ENCODE measurements at places on chromosomes 7 and 10. TPM values are rescaled to one million over a fixed set of nuclear protein-coding genes. Genes with fewer than 3 reads are reported as not detected.

DNAJB9 gene
- total RNA-seq: 41.9 TPM

TRIM74 gene
- total RNA-seq: not detected

ETV1 gene
- 11.7 TPM for total RNA-seq

CACNB2 gene
- 1.3 TPM for total RNA-seq

NPTX2 gene
- 0.43 TPM for total RNA-seq

IRF5 gene
- total RNA-seq: under 0.01 TPM

DNA sequence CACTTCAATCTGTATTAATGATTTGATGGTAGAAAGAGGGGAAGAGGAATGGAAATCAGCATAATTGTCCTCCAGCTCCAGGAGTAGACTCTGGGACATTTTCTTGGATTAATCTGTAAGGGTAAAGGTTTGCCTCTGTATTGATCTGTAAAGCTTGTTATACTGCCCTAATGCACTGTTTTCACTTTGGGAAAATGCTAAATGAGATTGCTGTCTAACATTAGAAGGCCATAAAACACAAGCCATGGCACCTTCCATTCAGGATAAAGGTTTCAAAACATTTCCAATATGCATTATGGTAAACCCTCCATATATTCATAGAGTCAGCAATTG lies 222.8 kb upstream of the PLXNA4 start:
- no peak for DNase-seq

GRCh38 chr7:142583446-142583845 lies 165.8 kb upstream of the PRSS1 start:
- peak; percentile 86 for DNase-seq

GRCh38 chr10:29501692-29502091 lies 133.1 kb downstream of the SVIL start:
- DNase-seq: peak; percentile 23

DNA sequence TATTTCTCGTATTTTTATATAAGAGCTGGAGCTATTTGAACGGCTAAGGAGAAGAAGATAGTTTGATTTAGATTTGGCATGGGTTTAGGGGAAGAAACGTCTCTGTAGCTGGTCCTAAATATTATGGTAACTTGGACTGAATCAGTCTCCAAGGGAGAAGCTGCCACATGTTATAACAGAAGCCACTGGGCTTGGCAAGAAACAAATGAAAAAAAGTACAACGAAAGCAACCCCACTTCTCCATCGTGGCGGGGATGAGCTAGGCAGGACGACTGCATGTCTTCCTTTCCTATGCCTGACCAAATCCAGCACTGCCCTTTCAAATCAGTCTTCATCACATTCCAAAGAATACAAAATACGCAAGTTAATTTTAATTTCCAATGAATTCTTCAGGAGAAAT lies 196.7 kb upstream of the KLF14 start:
- no peak for DNase-seq

DNA sequence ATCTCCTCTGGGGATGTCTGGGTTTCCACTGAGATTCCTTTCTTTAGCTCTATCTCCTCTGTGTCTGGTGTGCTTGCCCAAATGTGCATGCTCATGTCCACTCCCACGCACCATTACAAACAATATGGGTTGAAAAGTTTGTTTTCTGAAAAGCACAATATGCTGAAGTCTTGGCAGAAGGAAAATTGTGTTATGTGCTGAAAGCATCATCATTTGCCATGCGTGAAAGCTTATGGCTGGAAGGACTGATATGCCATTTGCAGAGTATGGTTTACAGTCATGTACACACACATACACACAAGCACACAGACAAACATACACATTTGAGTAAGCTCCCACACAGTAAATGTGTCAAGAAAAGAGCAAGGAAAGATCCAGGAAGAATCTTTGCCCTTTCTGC lies 231.6 kb downstream of the SORCS3 start:
- no peak for DNase-seq

- DNase-seq: no peak
These were observed 70.7 kb downstream of the CPVL start for GRCh38 chr7:29075606-29076005.

DNA sequence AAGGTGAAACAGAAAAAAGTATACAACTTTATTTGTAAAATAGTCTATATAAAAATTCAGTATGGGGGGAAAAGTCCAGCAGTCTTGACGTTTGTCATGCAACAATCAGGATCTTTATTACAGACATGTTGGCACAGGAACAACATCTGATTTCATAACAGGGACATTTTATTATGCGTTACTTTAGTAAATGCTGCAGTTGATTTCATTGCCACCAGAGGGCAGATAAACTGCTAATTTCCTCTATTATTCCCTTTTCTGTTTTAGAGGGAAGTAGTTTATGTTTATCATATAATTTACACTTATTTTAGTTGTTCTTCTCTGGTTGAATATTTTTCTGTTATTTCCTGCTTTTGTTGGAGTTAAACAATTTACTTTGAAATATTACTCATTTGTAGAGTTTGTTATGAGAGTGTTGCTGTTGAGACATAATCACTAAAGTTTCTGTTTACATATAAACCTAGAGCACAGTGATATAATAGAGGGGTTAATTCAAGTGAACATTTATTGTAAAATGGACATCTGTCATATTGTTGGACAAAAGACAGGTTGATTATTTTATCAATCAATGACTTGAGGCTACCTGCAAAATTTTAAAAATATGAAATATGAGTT lies 3.3 kb downstream of the PLXDC2 start:
- peak; percentile 58 for DNase-seq

DNA sequence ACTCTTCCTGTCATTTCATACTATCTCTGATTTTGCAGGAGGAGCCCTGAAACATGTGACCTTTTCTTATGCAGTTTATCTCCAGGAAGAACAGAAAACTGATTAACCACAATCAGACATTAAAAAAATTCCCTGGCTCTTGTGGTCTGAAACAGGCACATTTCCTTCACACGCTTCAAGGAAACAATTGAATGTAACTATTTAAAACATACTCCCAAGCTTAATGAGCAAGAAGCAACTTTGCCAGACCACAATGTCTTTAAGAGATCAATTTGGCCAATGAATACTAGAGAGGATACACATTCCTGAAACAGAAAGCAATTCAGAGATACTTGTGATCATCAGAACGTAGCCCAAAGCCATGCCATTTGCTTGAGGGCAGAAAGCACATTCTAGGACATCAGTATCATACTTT lies 65.8 kb downstream of the PIP4K2A start:
- peak; percentile 71 for DNase-seq

DNA sequence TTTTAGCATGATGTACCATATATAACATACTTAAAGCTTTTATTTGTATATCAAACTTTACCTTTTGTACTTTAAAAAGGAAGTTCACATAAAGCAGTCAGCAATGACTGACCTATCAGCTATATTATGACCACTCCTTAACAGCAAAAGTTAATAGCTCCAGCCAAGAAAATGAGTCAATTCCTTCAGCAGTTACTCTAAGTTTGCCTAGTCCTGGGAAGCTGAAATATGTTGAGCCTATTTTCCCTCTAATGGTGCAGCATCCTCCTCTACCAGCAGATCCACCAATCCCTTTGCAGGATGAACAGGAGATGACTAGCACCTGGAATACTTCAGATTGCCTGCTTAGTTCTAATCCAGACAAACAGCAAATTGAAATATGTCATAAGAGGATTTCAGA lies 64.2 kb downstream of the CUL2 start:
- no peak for DNase-seq

Data from fibroblast of villous mesenchyme (primary cell).